ENCODE measurements at places on chromosomes 11 and 22.

GRCh38 chr11:72951888-72952287, 137.7 kb downstream of the ATG16L2 start:
- DNase-seq = no peak

GRCh38 chr22:32839831-32840584, 38.5 kb downstream of the TIMP3 start:
- DNase-seq = no peak

GRCh38 chr22:37277384-37277783, 4.9 kb upstream of the CYTH4 start:
- DNase-seq = no peak

- no peak for DNase-seq
Observed at GRCh38 chr11:112225753-112226061, 521 bp upstream of the PTS start.

- no peak for DNase-seq
Observed at GRCh38 chr22:49076300-49077035, 751.2 kb downstream of the BRD1 start.

All from liver (tissue), 10 donors.